ENCODE measurements at places on chromosomes 1 and 21.

GRCh38 chr1:206079135-206079534 lies 26.2 kb downstream of the RHEX start:
- no peak for DNase-seq

- no peak for DNase-seq
Observed at GRCh38 chr21:40680311-40680710, 166.6 kb downstream of the DSCAM start.

- DNase-seq, result no peak
Observed at GRCh38 chr1:171597203-171597602, 24.8 kb upstream of the MYOCOS start.

DNA sequence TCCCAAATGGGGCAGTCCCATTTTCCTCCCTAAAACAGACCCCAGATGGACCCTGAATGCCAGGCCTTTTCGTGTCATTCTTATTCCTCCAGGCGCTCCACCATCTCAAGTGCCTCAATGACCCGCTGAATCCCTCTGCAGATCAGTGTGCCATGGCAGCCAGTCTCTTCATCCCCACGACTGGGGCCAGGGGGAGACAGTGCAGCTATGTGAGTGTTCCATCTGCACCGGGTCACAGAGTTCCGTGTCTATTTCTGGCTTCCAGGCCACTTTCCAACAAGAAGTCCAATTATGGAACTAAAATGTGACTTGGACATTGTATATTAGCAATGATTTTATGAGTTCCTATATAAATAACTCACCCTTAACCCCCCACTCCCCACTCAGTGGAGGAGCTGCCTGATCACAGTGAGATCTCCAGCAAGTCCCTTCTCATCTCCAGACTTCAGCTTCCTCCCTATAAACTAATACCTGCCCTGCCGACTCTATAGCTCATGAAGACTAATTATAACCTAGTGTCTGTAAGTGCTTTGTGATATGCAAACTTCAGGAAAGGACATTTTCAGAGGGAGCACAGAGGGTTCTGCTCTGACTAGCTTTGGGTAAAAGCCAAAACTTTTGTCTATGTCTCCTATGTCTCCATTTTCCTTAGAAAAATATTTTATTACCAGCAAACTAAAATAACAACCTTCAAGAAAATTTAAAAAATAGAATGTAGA lies 56.3 kb upstream of the NFASC start:
- no peak for DNase-seq

GRCh38 chr1:116855773-116856201 lies 53.9 kb upstream of the PTGFRN start:
- DNase-seq, result no peak

DNA sequence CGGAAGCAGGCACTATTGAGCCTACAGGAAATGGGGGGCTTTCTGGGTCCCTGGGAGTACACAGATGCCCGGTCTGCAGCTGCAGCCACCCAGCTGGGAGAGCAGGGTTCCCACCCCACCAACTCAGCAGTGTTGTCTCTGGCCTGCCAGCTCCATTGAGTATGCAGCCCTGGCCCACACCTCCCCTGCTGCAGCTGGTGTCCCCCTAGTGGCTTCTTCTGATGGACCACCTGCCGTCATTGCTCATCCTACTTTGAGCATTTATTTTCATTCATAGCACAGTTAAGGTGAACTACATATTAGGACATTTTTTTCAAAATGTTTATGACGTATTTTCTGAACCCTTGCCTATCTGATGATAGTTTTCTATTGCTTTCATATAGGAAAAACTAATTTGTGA lies 189.8 kb upstream of the LYPLAL1 start:
- no peak for DNase-seq

Data from activated naive CD4-positive, alpha-beta T cell treated with Interleukin-2 at 50 U/mL for 16 hours (primary cell).